ENCODE measurements at places on chromosomes 13 and 19.

DNA sequence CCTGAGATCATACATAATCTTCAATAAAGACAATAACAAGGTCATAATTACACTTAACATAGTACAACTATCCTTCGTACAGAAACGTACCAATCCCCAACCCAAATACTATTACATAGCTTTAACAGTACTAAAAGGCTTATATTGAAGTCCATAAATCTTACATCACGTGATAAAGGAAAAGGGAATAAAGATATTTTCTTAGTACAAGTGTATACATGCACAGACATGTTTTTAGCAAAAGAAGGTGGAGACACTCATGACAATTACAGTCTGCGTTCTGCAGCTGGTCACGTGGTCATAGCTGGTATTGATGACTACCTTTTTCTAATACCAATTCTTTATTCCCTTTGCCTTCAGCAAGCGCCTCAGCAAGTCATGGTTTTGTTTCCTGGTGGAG, 464.5 kb upstream of the SLITRK5 start:
- no peak for DNase-seq

DNA sequence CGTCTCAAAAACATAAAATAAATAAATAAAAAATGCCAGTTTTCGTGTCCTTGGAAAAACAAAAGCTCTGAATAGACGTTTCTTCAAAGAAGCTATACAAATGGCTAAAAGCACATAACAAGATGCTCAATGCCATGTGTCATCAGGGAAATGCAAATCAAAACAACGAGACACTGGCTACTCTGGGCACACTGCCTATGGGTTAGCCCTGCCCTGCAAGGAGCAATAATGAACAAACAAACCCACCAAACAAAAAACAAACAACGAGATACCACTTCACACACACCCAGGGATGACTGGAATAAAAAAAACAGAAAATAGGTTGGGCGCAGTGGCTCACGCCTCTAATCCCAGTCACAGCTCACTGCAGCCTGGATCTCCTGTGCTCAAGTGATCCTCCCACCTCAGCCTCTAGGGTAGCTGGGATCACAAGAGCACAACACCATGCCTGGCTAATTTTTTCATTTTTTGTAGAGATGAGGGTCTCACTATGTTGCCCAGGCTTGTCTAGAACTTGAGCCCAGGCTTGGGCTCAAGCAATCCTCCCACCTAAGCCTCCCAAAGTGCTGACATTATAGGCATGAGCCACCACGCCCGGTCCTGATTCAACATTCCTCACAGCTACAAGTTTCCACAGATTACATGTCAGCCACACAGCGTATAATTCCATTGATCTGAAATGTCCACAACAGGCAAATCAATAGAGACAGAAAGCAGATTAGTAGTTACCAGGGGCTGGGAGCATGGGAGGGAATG, 15.5 kb upstream of the ISYNA1 start:
- no peak for DNase-seq

GRCh38 chr19:1492474-1493006, 1.6 kb downstream of the REEP6 start:
- DNase-seq, result no peak

DNA sequence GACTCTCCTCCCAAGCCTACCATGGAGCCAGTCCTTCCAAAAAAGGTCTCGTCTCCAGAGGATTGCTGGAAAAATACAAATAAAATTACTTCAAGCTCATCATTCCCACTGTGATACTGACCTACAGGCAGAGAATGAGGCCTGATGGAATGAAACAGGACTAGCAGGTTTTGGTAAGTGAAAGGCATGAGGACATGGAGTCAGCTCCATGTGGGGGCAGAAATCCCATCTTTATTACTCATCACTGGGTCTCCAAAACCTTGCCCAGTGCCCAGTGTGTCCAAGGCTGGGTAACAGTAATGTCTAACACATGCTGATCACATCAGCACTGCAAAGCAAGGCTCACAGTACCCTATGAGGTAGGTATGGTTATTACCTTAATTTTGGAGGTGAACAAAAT, 235.4 kb downstream of the DNAJC15 start:
- no peak for DNase-seq

GRCh38 chr19:46786236-46787039, 2.0 kb downstream of the SLC1A5 start:
- DNase-seq, result peak; percentile 70

DNA sequence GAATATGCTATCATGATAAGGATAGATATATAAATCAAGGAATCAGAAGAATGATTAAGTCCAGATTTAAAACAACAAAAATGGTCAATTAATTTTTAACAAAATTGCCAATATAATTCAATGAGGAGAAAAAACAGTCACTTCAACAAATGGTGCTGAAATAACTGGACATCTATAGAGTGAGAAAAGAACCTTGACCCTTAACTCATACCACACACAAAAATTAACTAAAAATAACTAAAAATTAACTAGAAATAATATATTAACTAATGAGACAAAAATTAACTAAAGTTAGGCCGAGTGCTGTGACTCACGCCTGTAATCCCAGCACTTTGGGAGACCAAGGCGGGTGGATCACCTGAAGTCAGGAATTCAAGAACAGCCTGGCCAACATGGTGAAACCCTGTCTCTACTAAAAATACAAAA, 9.5 kb downstream of the LGALS7 start:
- no peak for DNase-seq

DNA sequence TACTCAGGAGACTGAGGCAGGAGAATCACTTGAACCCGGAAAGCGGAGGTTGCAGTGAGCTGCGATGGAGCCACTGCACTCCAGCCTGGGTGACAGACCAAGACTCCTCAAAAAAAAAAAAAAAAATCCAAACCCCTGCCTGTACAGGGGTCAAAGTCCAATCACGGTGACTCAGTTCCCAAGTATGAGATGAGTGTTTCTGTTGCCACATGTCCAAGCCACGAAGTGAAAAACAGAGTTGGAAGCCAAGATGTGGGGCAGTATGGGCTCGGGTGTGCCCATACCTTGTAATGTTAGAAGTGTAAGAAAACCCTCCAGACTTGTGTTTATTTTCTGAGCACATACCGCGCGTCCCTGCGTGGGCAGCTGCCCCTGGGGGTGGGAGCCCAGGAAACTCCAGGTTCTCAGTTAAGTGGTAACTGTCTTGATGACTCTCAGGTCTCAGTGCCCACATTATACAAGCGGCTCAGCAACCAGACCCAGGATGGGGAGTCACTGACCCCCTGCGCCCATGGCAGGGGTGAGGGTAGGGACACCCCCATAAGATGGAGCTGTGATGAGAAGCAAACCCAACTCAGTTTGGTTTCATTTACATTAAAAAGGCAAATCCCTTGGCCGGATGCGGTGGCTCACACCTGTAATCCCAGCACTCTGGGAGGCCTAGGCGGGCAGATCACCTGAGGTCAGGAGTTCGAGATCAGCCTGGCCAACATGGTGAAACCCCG, 1.2 kb upstream of the GPX4 start:
- peak; percentile 65 for DNase-seq

DNA sequence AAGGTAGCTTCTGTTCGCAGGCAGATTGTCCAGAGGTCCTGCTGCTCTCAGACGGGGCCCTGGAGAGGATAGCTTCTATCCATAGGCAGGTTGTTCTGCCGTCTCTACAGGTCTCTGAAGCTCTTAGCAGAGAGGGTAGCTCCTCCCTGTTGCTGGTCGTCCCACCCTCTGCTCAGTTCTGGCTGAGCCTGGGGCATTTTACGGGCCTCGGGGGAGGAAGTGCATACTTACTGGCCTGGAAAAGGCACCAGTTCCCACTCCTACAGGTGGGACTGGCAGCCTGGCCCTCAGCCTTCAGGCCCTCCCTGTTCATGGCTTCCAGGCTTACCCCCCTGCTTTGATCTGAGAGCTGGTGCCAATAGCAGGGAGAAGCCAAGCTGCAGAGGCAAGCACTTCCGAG, 42.3 kb downstream of the USPL1 start:
- DNase-seq, result no peak

GRCh38 chr13:21911646-21912298, 240.9 kb downstream of the FGF9 start:
- DNase-seq, result no peak

- no peak for DNase-seq
Measured at GRCh38 chr13:46962281-46962941, 65.6 kb upstream of the HTR2A start.

DNA sequence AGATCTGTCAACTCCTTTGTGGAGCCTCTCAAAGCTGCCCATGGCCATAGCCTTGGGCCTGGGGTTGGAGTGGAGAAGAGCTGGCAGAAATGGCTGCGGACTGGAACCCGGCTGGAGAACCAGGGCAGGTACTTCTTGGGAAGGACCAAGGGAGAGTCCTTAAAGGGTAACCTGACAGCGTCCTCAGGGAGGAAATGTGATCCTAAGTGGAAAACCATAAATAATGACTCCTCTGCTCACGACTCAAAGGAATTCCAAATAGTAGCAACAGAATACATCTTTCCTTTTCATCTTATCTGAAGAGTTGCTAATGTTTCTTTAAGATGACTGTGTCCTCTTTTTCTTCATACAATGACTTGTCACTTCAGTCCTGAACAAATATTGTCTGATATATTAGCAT, 41.0 kb downstream of the RAP2A start:
- no peak for DNase-seq

- no peak for DNase-seq
Measured at GRCh38 chr13:42102961-42103865, 54.8 kb downstream of the DGKH start.

- DNase-seq, result no peak
Measured at GRCh38 chr19:57954996-57955395, 7.5 kb upstream of the ZNF256 start.

DNA sequence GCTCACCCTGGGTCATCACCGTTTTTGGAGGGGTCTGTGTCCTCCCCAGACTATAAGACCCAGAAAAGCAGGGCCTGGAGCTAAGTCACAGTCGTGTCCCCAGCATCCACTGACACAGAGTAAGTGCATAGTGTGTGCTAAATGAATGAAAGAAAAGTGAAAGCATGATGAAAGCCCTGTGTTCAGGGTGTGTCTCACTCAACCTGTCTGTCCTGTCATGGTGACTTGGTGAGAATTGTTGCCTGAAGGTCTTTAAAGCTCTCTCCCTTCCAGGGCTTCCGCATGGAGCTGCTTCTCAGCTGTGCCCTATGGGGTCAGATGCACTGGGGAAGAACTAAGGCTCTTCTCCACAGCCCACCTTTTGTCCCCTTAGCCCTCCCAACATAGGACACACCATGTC, 20.5 kb upstream of the IGFL1 start:
- no peak for DNase-seq

DNA sequence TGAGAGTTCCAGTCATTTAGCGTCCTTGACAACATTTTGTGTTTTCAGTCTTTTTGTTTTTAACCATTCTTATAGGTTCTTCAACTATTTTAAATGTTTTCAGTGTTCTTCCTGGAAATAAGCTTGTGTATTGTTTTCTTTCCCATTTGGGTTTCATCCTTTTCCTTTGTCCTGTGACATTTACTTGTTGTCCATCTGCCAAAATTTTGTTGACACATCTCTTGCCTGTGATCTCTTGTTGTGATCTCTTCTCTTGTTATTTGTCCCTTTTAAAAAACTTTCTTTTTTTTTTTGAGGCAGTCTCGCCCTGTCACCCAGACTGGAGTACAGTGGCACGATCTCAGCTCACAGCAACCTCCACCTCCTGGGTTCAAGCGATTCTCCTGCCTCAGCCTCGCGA, 96.5 kb downstream of the PDS5B start:
- DNase-seq, result no peak

DNA sequence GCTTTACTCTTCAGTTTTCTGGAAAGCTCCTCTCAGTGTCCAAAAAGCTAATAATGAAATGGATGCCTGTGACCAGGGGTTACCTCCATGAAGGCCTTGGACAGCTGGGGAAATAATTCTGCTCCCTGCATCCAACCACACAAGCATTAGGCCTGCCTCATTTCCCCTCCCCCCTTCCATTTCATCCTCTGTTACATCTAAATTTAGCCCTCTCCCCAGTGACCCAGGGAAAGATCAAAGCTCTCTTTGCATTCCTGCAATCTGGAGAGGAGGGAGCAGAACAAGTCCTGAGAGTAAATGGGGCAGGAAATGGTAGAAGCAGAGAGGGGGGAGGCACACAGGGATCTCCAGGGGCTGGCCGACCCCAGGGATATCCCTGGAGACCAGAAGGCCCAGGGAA, 452.7 kb downstream of the TSHZ3 start:
- no peak for DNase-seq

DNA sequence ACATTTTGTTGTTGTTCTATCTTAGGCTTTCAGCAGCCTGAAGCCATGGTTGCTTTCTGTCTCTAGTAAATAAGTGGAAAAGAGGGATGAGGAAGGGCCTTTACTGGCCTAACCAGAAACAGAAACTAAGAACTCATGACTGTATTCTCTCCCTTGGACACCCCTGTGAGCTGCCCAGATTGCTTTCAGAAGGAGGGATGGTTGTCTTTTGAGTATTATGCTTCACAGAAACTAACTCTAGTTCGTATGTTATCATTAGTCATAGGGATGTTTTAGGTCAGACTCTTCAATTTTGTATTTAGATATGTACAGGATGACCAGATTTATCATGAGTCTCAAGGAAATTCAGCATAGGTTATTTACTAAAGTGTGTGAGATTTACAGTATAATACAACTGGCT, 17.5 kb downstream of the BORA start:
- no peak for DNase-seq

DNA sequence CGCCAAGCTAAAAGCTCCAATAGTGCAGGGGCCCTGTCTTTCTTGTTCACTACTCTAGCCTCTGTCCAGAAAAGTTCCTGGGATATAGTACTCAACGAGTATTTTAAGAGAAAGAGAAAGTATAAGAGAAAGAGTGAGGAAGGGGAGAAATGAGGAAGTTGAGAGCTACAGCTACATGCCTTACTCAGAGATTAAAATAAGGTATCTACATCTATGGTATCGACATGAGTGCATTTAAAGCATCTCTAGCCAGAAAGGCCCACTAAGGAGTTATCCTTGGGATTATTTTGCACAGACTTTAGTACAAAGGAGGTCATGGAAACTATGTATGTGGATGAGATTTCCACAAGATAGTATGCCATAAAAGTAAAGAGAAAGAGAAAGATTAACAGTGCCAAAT, 28.5 kb downstream of the MYCBP2 start:
- DNase-seq, result no peak

Measured in uterus (tissue), 4 donors.